ENCODE measurements at places on chromosomes 6 and 20.

DNA sequence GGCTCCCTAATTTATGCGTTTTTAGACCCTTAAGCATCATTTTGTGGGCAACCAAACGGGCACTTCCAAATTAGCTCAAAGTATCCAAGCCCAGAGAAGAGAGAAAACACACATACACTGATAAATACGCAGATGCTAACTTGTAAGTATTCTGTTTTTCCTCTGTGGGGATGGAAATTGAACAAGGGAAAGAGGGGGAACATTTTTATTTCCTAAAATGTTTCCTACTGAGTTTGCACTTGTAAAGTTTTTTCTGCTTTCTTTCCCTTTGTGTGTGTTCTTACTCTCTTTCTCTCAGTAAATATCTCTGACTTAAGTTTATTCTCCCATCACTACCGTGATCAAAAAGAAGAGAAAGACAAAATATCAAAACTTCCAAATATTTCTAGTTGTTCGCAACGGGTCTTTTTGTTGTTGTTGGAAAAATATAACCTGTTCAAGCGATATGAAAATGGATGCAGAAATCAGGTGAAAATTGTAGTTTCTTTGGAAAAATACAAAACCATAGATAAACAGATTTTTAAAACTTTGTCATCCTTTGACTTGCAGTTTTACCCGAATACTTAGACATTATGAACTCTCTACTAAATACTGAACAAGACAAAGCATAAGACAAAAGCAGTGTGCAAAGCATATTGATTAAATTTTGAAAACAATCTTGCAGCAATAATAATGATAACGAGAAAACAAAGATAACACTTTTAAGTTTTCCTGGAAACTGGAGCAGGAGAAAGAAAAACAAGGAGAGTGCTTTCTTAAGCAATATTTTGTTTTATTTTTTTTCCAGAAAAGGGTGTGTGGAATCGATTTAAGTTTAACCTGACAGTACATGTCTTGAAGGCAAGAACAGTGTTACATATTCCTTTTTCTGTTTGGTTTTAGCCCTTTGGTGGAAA, 1.0 kb upstream of the NKX2-4 start:
- no peak for DNase-seq

GRCh38 chr6:119447921-119448320, 98.4 kb upstream of the MAN1A1 start:
- no peak for DNase-seq

GRCh38 chr6:39215640-39216158, 13.6 kb downstream of the KCNK5 start:
- DNase-seq, result no peak

DNA sequence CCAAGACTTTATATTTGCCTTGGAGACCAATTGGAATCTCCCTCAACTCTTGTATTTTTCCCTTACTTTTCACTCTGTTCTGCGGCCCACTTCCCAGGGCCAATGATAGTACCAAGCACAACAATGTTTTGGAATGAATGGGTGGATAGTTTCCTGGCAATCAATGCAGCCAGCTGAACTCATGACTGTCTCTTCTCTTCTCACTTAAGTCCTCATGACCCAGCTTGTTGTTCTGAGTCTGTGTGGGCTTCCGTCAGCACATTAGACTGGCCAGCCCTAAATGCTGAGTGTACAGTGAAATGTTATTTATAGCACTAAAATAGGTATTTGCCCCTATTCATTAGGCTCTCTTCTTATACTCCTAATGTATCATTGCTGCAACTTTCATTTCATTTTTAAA, 5.6 kb upstream of the MBOAT1 start:
- DNase-seq, result no peak

- no peak for DNase-seq
These were observed 90.5 kb downstream of the RNGTT start for GRCh38 chr6:88872962-88873361.

- DNase-seq, result no peak
These were observed 37.3 kb upstream of the PLCG1 start for GRCh38 chr20:41100001-41100480.

GRCh38 chr6:144434308-144434990, 149.3 kb downstream of the UTRN start:
- DNase-seq, result no peak

DNA sequence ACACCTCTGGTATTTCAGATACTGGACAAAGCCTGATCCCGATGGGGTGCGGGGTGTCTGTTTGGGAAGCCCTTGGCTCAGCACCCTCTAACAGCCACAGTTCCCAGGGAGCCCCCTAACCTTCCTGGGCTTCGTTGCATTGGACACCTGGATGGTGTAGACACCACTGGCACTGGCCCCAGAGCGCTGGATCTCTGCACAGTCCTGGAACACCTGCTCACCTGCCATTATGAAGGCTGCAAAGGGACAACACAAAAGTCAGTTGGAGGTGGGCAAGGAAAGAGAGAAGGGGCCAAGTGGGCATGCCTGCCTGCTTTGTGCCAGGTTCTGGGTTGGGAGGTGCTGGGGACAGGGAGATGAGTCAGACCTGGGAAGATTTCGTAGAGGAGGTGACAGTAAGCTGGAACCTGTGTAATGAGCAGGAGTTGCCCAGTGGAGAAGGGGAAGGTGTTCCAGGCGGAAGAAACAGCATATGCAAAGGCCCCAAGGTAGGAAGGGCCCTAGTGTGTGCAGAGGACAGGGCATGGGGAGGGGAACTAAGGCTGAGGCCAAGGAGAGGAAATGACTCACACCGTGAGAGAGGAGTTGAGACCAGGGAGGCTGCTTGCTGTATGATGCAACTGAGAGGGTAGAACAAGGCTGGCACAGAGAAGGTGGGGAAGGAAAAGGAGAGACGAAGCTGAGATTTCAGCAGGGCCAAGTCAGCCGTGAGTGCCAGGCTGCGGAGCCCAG, 34.9 kb downstream of the ANGPT4 start:
- DNase-seq, result no peak

GRCh38 chr6:28589234-28589956, 63.7 kb downstream of the GPX5 start:
- DNase-seq, result no peak

- DNase-seq, result no peak
These were observed 596.8 kb downstream of the TFAP2B start for GRCh38 chr6:51415501-51415900.

- no peak for DNase-seq
These were observed 159.6 kb upstream of the ZNF217 start for GRCh38 chr20:53752971-53753879.

- DNase-seq, result no peak
These were observed 98.3 kb downstream of the ANKRD60 start for GRCh38 chr20:58130156-58130555.

GRCh38 chr6:169665289-169665688, 36.5 kb downstream of the WDR27 start:
- DNase-seq, result no peak

DNA sequence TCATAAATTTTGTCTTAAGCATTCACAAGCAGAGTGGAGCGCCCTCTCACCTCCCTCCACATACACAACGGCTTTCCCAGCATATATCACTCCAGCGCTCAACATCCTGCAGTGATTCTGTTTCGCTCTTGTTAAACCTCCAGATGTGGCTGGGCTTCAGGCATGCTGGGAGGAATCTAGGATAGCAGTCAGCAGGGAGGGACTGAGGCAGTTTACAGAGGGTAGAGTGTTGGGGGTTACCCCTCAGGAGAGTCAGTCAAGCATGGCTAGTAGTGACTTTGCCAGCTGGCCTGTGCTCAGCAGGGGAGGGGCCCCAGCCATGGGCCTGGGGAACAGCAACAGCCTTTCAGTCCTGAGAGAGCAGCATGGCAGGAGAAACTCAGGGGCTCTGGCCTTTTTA, 161.4 kb upstream of the FLRT3 start:
- peak; percentile 22 for DNase-seq

- peak; percentile 52 for DNase-seq
These were observed 237.8 kb downstream of the LY86 start for GRCh38 chr6:6826095-6826901.

DNA sequence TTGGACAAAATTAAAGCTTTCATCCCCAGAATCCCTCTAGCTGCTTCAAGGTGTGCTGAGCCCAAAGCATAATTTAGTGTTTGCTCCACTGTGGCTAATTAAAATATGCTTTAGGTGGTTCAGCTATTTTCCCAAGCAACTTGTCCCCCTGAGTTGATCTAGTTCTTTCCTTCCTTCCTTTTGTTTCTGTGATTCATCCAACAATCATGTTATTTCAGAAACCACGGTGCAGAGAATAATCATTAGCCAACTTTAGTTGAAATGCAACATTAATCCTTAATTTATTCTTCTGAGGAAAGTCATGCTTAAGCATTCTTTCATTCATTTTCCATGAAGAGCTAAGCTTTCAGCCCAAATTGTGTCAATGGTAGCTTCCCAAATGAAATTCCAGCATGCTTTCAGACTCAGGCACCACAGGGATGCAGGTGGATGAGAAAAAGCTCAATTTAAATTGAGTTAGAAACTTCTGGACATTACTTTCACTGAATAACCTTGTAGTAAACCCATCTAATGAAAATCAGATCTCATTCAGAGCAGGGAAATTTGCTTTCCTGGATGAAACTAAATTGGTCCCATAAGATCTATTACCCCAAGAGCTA, 209.0 kb upstream of the NT5E start:
- DNase-seq, result no peak

GRCh38 chr6:33147807-33148666, 44.2 kb downstream of the COL11A2 start:
- DNase-seq, result peak; percentile 16

GRCh38 chr6:46772016-46772415, 21.2 kb upstream of the MEP1A start:
- DNase-seq, result no peak

DNA sequence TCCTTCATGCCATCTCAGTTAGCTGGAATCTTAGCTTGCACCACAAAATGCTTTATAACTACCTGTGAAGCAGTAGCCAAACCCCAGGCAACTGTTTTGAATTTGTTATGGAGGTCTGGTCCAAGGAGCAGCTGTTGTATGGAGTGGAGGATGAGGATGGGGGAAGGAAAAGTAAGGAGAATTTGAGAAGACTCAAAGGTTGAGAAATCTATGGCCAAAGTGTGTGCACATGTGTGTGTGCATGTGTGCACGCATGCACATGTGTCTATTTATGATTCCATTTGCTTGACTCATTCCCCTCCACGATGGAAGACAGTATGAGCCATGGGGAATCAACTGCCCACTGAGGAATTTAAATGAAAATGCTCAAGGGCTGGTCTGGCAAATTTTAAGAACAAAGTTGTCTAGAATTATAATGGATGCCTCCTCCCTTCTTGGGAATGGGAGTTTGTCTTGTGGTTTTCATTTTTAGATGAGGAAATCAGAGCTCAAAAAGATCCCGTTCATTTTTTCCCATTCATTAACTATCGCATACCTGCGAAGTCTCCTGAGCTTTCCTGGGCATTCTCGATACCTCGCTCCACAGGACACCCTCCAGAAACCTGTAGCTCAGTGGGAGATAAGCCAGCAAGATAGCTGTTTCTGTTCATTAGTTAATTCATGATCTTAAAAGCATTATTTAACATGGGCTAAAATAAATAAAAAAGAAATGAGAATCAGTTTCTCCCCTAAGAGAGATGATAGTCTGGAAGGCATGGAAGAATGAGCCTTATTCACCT, 152.3 kb upstream of the NEDD9 start:
- DNase-seq, result no peak

DNA sequence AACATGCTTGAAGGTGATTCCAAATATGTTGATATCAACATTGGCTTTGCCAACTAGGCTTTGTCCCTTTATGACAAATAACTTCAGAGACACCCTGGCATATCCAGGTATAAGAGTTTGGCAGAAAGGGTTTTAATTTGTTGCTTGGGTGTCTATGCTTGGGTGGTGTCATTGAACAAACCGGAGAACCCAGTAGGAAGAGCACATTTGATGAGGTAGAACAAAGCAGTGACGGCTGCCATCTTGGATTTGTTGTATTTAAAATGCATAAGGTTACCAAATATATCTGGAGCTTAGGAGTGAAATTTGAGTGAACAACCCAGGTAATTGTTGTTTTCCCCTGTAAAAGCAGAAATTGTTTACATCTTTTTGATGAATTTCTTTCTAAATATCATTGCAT, 503.7 kb upstream of the JARID2 start:
- DNase-seq, result no peak

DNA sequence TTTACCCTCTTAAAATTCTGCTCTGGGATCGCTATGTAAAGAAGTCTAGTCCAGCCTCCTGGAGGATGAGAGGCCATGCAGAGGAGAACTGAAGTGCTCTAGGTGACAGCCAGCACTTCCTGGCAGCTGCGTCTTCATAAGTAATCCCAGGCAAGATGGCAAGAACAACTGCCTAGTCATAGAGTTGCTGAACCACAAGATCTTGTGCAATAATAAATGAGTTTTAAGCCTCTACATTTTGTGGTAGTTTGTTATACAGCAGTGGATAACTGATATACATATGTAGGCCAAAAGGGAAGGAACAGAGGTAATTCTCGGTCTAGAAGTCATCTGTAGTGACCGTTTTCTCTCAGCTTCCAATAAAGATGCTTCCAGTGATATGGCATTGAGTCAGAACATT, 103.8 kb upstream of the FLRT3 start:
- DNase-seq, result no peak

DNA sequence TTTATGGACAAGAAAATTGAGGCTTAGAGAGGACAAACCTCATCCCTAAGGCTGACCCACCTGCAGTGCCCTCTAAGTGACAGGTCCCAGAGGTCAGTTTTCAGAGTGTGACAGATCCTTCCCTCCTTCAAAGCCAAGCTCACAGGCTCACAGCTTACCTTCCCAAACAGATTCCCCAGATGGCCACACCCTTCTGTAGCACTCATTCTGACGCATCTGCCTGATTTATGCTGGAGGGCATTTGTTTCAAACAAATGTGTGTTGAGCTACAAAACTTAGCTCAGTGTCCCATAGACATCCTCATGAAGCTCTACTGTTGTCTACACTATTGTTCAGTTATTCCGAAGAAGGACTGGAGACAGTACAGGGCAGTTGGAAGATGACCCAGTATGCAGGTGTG, 60.6 kb upstream of the RIN2 start:
- DNase-seq, result no peak

DNA sequence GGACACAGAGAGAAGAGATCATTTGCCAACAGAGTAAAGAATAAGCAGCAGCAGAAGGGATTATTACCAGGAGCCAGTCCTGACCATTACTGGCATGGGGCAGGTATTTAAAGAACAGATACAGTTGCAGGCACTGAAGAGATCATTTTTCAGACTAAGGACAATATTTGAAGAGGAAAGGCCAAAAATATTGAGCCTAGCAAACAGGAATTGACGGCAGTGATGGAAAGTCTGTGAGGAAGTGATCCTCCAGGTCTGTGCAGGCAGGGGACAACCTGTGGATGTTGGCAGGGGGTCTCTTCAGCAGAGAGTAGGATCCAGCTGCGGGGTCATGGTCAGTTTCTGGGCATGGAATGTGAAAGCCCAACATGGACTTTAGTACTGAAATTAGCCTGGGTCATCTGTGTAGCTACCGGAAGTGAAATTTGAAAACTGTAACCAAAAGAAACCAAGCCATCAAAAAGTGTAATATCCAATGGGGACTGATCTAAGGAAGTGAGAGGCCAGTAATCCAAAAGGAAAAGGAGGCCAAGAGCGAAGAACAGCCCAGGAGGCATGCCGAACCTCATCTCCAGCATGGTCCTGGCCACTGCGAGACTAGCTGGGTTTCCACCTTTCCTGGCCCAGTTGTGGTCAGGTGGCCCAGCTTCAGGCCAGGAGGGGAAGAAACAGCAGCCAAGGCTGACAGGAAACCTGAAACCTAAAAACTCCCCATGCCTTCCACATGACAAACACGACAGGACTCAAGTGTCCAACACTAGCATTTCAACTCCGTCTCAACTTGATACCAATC, 115.1 kb upstream of the TNFAIP3 start:
- no peak for DNase-seq
